ENCODE measurements at places on chromosomes 11 and 22. TPM values are rescaled to one million over a fixed set of nuclear protein-coding genes. Genes with fewer than 3 reads are reported as not detected.

SMTNL1 gene
- not detected for total RNA-seq

- DNase-seq, result no peak
Observed at GRCh38 chr22:49123621-49124192, 704.0 kb downstream of the BRD1 start.

DNA sequence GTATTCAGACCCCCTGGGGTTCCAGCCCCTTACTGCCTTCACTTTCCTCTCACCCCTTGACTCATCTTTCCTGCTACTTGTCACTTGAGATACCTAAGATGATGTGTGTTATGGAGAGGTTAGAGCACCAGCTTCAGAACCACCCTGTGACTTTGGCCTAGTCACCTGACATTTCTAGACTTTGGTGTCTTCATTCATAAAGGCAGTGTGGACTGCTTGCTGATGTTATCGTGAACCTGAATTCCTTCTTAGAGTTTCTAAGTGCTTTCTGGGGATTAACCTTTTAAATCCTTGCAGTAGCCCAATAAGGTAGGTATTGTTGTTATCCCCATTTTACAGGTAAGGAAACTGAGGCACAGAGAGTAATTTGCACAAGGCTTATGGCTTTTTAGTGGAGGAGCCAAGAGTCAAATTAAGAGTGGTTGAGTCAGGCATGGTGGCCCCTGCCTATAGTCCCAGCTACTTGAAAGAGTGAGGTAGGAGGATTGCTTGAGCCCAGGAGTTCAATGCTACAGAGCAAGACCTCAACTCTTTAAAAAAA is 5.1 kb upstream of the BBS1 start:
- DNase-seq, result no peak

DNA sequence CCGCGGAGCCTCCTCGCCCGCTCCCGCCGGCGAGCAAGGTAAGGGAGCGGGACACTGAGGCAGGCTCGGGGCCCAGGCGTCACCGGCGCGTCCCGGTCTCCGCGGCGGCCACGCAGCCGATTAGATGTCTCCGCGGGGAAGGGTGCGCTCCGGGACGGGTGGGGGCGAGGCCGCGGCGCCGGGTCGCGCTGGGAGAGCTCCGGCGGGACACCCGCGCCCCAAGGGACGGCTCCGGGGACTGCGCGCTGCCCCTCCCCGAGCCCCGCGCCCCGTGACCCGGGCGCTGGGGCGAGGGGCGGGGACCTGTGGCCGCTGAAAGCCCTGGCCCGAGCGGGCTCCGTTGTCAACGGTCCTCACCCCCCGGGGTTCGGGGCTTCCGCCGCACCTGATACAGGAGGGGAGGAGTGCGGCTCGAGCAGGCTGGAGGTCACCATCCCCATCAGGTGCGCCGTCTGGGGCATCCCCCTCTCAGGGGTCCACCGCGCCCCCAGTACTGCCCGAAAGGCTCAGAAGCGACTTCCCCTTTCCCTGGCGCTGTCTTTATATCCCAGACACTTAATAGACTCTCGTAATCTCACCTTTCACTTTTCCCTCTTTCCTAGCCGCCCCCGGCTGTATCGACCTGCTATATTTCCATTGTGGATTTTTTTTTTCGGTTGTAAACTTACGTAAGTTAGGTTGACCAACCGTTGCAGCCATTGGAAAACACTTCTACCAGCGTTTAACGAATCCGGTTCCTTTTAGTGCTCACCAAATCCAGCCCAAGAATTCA is 573 bp downstream of the PPFIA1 start:
- DNase-seq, result peak; percentile 42

DNA sequence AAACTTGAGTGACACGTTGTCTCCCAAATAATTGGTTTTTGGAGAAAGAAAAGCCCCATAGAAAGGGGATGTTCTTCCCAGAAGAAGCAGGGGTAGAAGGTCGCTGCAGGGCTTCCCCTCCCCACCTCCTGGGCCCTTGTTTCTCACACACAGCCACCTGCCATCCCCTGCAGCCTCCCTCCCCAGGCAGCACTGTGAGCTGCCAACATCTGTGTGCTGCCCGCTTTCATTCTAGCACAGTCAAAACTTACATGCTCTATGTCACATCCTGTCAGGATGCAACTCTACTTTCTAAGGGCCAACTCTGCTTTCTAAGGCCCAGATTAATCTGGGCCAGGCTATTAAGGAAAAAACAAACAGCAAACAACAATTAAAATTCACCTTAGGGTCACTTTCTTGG is 309.4 kb upstream of the ZC3H12C start:
- no peak for DNase-seq

DNA sequence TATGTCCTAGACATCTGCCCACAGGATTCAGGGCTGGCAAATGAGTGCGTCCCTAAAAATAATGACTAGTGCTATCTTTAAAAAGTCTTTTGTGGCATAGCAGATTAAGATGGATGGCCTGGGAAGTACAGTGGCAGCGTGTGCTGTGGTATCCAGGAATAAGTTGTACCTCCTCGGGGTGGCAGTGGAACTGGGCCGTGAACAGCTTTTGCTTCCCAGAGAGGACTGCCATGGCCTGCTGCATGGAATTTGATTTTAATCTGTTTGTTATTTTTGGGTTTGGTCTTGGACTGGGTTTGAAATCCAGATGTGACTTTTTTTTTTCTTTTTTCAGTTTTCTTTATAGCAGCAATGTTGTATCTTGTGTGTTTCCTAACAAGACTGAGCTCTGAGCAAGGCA is 71.3 kb upstream of the PARVG start:
- no peak for DNase-seq

GRCh38 chr22:21078916-21079315 is 33.2 kb downstream of the LRRC74B start:
- no peak for DNase-seq

DNA sequence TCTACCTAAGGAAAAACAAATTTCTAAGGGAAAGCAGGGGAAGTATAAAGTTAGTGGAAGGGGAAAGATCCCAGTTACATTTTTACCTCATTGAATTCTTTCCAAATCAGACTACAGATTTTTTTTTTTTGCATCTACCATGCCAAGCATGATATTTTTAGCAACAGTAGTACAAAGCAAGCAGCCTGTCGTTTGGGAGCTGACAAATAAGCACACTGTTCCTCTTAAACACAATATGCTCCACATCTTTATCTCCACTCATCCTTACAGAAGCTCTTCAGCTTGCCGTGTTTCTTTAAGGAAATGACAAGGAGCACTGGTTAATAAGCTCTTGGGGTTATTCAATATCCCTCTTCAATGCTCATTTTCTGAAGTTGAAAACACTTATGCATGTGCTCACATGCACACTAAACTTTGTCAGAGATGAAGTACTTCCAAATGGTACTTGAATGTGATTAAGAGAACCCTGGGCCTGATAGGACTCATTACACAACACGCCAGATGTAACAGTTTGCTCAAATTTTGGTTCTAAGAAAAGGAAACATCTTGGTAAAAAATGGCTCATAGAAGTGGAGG is 53.8 kb downstream of the PAX6 start:
- DNase-seq, result peak; percentile 41

TMEM41B gene
- 49.2 TPM for total RNA-seq

GRCh38 chr11:86947541-86947940 is 7.7 kb downstream of the FZD4 start:
- peak; percentile 30 for DNase-seq

DNA sequence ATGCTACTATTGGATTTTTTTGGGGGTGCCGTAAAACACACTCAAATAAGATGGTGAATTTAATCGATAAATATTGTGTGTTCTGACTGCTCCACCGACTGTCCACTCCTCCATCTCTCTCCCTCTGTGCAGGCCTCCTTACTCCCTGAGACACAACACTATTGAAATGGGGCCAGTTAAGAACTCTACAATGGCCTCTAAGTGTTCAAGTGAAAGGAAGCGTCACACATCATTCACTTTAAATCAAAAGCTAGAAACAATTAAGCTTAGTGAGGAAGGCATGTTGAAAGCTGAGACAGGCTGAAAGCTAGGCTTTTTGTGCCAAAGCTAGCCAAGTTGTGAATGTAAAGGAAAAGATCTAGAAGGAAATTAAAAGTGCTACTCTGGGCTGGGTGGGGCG is 156.7 kb downstream of the CTTN start:
- DNase-seq, result no peak

- DNase-seq, result peak; percentile 72
Observed at GRCh38 chr11:8011981-8012444, 24.9 kb downstream of the EIF3F start.

DNA sequence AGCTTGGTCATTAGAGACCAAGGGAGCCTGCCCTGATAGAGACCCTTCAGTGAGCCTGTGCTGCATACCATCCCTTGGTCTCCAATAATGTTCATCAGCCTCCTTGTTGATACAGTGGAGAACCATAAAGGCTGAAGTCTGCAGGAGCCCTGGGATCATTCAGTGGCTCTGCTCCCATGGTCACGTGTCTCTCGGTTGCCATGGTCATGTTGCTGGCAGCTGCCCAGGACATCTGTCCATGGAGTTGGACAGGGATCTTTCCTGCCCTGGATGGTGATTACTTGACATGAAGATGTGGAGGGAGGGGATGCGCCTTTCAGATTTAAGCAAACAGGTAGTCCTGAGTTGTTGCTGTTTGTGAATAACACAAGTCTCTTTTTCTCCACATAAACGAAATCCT is 38.2 kb downstream of the CYB5R2 start:
- DNase-seq, result no peak

DNA sequence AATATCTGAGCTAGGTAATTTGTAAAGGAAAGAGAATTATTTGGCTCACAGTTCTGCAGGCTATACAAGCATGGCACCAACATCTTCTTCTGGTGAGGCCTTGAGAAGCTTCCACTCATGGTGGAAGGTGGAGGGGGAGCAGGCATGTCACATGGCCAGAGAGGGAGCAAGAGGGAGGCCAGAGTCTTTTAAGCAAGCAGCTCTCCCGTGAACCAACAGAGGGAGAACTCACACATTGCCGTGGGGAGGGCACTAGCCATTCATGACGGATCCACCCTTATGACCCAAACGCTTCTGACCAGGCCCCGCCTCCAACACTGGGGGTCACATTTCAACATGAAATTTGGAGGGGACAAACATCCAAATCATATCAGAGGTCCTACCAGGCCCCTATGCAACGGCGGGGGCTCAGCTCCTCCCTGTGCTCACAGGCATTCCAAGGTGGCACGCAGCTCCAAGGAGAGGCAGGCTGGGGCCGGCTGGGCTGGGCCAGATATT is 4.6 kb downstream of the C11orf96 start:
- DNase-seq, result no peak

GRCh38 chr11:36212564-36213392 is 76.4 kb downstream of the COMMD9 start:
- no peak for DNase-seq

CNGA4 gene
- total RNA-seq, result not detected

VWCE gene
- 0.26 TPM for total RNA-seq

SNX32 gene
- under 0.01 TPM for total RNA-seq

- DNase-seq, result peak; percentile 53
Observed at GRCh38 chr11:15258433-15259165, 143.9 kb downstream of the INSC start.

GRCh38 chr11:74725701-74726100 is 5.5 kb downstream of the CHRDL2 start:
- DNase-seq, result no peak

DNA sequence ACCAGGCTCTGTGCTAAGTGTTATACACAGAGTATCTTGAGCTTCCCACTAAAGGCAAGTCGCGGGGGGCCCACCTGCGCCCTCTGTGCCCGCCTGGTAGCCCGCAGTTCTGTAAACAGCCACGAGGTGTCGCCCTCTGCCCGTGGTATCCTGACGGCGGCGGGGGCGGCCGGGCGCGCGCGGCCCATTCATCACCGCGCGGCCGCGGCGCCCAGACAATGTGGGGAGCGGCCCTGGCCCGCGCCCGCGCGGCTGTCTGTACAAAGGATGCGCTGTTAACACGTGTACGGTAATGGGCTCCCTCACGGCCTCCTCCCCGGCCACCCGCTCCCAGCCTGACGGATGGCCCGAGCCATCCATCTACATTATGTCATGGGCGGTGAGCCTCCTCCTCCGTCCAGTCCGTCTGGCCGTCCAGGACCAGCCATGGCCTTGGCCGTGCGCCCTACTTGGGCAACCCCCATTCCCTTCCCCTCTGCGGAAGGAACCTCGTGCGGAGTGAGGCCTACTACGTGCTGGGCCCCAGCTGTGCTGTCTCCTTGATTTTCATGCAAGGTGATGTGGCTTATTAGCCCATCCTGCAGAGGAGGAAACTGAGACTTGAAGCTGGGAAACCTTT is 99.4 kb downstream of the MIAT start:
- DNase-seq, result peak; percentile 4

DNA sequence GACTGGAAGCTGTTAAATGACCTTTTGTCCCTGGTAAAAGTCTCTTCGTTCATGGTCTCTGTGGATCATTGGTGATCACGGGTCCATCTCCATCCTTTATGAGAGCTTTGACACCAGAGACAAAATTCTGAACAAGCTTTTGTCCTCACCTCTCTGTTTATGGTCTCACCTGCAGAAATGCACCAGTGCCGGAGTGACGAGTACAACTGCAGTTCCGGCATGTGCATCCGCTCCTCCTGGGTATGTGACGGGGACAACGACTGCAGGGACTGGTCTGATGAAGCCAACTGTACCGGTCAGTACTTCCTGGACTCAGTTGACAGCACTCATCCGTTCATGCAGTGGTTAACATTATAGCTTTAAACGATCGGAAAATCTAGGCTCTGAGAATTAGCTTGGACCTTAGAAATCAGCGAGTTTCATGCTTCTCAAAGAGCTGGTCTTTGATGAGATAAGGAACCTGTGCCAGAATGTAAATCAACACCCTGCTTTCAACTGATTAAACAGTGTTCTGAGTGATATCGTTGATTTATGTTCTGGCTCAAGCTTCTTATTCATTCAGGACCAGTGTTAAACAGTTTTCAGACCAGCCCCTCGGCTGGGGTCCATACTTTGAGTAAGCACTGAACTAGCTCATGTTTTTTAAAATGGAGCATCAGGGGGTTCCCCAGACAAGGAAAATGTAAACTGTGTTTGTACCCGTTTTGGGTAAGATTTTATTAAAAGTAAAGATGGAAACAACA is 124.5 kb upstream of the SORL1-AS1 start:
- DNase-seq, result no peak

- no peak for DNase-seq
Observed at GRCh38 chr11:121225382-121225781, 67.2 kb upstream of the SC5D start.

SCGB1C1 gene
- not detected for total RNA-seq

BTG4 gene
- 0.51 TPM for total RNA-seq

- DNase-seq, result no peak
Observed at GRCh38 chr22:27032091-27032761, 374.8 kb downstream of the MIAT start.

DNA sequence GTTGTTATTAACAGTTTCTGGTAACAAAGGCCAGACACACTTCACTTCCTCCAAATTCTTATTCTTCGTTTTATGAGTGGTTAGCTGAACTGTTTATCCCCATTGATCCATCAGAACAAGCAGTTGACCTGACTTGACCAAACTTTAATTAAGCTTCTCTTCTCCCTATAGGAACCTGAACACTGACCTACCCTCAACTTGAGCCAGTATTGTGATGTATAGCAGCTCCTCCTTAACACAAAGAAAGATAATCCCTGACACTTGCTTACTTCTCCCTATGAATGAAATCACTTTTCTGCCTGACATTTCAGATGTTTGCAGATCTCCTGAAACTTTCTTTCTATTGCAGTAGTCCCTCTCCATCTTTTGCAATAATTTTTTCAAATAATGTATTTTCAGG is 41.9 kb downstream of the ANO5 start:
- DNase-seq, result no peak
